ENCODE measurements at places on chromosomes 5 and 9.
A peak's percentile ranks its signal among the peaks of the same experiment; 100 is the strongest.

- no peak overlapping the region for H3K27ac ChIP-seq
- no peak for DNase-seq
- no peak overlapping the region for H3K4me3 ChIP-seq
Measured at GRCh38 chr5:36442796-36443195, 141.1 kb upstream of the RANBP3L start.

GRCh38 chr5:96141749-96142148, 180.1 kb upstream of the ELL2 start:
- no peak overlapping the region for H3K27ac ChIP-seq
- no peaks in the 10 kb centered on the region for H3K4me1 ChIP-seq
- no peak overlapping the region for H3K4me3 ChIP-seq
- DNase-seq = no peak

- no peak for DNase-seq
- H3K36me3 ChIP-seq = no peaks in the 10 kb centered on the region
- peak overlapping the region; percentile 22 for H3K4me3 ChIP-seq
- peak overlapping the region; percentile 91 for H3K27ac ChIP-seq
Measured at GRCh38 chr5:99058466-99058865, 129.7 kb upstream of the CHD1 start.

DNA sequence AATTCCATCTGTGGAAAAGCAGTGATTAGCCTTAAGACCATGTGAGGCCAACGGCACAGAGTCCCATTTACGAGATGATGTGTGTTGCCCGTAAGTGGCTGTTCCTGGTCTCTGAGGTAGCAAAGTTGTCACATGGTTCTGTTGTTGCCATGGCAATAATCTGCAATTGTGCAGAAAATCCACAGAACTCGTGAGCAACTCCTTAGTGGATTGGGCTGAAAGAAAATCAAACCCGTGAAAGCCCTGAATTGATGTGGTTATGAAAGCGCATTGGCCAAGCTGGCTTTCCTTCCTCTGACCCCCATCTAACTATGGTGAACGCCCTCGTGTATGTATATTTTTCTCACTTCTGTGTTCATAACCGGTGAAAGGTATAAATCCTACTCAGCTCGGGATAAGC, 614.7 kb downstream of the EBF1 start:
- H3K36me3 ChIP-seq = no peaks in the 10 kb centered on the region
- peaks cover 2% of the 10 kb centered on the region for H3K27me3 ChIP-seq
- peaks cover 3% of the 10 kb centered on the region for H3K4me1 ChIP-seq
- no peak overlapping the region for H3K4me3 ChIP-seq

GRCh38 chr5:80964491-80964890, 4.3 kb downstream of the RASGRF2 start:
- no peak overlapping the region for H3K27ac ChIP-seq
- H3K4me1 ChIP-seq = peaks cover 7% of the 10 kb centered on the region
- no peak for DNase-seq
- peaks cover 5% of the 10 kb centered on the region for H3K36me3 ChIP-seq

- peak overlapping the region; percentile 17 for H3K4me3 ChIP-seq
- no peak overlapping the region for H3K27ac ChIP-seq
- DNase-seq = no peak
- H3K4me1 ChIP-seq = peaks cover 3% of the 10 kb centered on the region
Measured at GRCh38 chr9:136372561-136373299, 739 bp downstream of the CARD9 start.

DNA sequence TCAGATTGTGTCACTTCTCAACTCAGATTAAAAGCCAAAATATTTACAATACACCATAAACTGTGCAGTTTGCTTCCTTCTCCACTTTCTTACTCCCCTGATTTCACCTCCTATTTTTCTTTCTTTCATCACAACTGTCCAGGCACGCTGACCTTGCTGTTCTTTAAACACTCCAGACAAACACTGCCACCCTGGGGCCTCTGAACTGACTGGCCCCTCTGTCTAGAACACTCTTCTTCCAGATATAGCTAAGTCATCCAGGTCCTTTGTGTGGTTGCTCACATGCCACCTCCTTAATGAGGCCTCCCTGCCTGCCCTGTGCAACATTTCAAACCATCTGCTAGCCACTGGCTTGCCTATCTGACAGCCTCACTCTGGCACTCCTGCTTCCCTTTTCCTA, 46.6 kb downstream of the ATG10 start:
- H3K27me3 ChIP-seq = no peaks in the 10 kb centered on the region
- peaks cover 22% of the 10 kb centered on the region for H3K36me3 ChIP-seq
- no peak overlapping the region for H3K4me3 ChIP-seq
- no peaks in the 10 kb centered on the region for H3K4me1 ChIP-seq
- no peak for DNase-seq
